ENCODE measurements at places on chromosomes 12 and 14. TPM values are rescaled to one million over a fixed set of nuclear protein-coding genes. Genes with fewer than 3 reads are reported as not detected.

The LYZ gene
- 166 TPM for polyA plus RNA-seq

The RNASE7 gene
- not detected for polyA plus RNA-seq

The HSPB8 gene
- polyA plus RNA-seq: 44.7 TPM

The TAS2R42 gene
- not detected for polyA plus RNA-seq

The A2ML1 gene
- 0.22 TPM for polyA plus RNA-seq

The CLEC4C gene
- not detected for polyA plus RNA-seq

The AKAP5 gene
- polyA plus RNA-seq: 0.58 TPM

The VWF gene
- 12.9 TPM for polyA plus RNA-seq

The KLRF1 gene
- polyA plus RNA-seq: 8.4 TPM

The CLEC1B gene
- 0.67 TPM for polyA plus RNA-seq

The CIT gene
- polyA plus RNA-seq: 2.0 TPM

The AKAP3 gene
- polyA plus RNA-seq: 1.6 TPM

Measured in spleen (tissue), 13 donors.